ENCODE measurements at places on chromosomes 4 and X. TPM values are rescaled to one million over a fixed set of nuclear protein-coding genes. Genes with fewer than 3 reads are reported as not detected.

DNA sequence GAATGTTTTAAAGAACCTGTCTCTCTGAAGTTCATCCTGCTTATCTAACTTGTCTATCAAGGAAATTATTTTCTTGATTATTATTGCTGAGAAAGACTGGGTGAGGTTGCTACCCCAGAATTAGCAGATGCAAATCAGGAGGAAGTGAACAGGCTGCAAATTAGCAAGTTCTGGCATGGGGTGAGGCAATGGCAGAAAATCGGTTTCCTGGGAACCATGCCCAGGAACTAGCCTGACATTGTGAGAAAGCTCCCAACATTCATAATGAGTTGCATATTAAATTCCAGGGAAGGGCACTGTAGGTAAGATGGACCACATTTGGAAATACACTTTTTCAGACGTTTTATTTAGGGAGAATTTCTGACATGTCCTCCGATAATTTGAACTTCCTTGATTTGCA, 11.6 kb downstream of the ARSF start:
- no peak for DNase-seq

- no peak for DNase-seq
Measured at GRCh38 chr4:62328526-62328925, 1128.4 kb downstream of the ADGRL3 start.

GRCh38 chrX:135411893-135412292, 9.9 kb upstream of the SMIM10L2A start:
- no peak for DNase-seq

The PRR27 gene
- total RNA-seq, result not detected

DNA sequence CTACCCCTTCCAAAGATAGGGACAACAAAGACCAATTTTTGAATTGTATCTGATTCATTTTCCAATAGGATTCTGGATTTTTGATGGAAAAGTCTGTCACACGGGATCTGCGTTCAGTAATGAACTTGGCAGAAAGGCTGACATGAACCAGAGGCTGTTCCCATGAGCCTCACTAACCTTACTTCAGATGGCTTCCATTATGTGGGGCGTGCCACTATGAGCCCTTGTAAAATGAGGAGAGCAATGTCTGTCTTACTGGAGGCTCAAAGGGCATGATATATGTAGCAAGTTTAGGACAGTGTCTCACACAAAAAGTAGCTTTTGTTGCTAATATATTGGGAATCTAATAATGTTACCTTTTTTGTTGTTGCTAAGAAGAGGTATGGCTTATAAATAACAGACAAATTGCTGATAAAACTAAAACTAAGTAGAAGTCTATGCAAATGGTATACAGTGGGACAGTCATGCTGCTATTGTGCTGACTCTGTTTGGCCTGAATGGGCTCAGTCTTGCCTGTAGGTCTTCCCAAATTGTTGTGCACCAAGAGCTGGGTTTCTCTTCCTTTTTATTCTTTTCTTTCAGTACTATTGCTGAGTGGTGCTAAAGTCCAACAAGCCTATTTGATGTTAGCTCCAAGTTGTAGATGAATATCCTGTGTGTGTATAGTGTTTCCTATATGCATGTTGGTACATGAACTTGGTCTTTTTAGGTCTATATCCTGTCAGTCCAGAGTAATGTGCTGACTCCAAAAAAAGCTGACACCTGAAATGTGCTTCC, 132.1 kb downstream of the SPRY1 start:
- DNase-seq, result no peak

The EPHA5 gene
- not detected for total RNA-seq

- no peak for DNase-seq
Measured at GRCh38 chrX:18034945-18035344, 173.8 kb upstream of the RAI2 start.

- DNase-seq, result no peak
Measured at GRCh38 chr4:30103455-30103854, 616.7 kb upstream of the PCDH7 start.

DNA sequence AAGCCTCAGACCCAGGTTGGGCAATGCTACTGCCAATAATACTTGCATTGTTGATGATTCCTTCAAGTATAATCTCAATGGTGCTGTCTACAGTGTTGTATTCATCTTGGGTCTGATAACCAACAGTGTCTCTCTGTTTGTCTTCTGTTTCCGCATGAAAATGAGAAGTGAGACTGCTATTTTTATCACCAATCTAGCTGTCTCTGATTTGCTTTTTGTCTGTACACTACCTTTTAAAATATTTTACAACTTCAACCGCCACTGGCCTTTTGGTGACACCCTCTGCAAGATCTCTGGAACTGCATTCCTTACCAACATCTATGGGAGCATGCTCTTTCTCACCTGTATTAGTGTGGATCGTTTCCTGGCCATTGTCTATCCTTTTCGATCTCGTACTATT, 7.4 kb downstream of the LPAR4 start:
- no peak for DNase-seq

DNA sequence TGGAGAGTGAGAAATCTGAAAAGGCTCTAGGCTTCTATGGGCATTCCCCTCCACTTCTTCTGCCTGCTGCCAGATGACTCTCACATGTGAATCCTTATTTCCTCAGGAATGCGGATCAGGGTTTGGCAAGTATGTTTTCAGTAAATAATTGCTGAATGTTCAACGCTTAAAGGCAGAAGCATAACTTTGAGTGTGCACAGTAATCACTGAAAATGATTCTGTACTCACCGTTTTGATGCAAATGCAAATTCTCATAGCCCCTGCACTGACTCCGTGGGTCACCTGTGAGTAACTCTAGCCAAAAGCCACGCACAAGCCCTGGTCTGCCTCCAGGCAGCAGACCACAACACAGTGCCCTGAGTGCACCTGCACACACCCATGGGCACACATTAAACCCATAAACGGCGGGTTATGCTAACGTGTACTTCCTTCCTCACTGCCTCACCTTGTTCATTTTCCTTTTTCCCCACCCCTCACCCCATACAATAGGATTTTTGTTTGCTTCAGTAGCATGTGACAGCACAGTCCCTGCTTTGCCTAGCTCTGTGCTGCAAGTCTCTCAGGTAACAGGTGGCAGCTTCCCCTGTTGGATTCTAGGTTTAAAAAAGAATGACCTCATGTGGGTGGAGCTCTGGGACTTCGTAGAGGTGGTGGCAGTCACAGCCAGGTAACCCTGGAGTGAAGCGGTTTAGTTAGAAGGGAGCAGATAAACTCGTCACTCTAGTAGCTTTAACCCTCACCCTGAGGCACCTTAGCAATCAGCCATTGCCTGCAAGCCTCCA, at the start of gene ARHGEF38:
ARHGEF38 (plus strand) TSS at position 656 of the 782 bp plus-strand sequence. CDS start 146 bp downstream, outside the sequence.
- no peak for DNase-seq

DNA sequence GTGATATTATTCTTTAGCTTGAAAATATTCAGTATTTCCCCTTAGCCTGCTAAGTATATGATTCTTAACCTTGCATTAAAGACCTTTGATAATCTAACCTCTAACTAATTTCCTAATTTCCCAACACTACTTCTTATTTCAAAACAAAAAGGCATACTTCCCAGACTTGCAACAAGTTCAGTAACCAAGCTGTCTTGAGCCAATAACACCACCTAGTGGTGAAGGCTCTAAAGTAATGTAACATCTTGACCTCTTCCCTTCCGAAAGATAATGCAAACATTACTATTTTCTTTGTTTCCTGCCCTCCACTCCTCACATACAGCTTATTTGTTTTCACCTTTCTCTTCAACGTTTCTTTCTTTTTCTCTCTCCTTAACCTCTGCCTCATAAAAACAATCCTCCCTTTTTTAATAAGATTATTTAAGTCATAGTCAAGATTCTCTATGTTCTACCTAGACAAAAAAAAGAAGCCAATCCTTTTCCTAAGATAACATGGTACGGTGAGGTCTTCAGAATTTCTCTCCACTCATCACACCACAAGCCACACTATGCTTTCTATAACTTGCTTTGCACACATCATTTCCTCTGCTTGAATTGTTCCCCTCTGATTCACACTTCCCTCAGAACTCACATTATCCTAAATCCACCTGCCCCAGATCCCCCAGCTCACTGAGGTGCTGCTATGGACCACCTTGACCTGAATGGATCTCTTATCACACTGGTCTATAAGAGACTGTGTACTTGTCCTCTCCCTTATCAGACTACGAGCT, 3.5 kb downstream of the FAT1 start:
- no peak for DNase-seq

GRCh38 chr4:26021417-26022345, 107.7 kb downstream of the SMIM20 start:
- no peak for DNase-seq

- no peak for DNase-seq
Measured at GRCh38 chrX:30831082-30831481, 58.0 kb downstream of the TAB3 start.

- no peak for DNase-seq
Measured at GRCh38 chr4:3355266-3355748, 62.5 kb downstream of the RGS12 start.

DNA sequence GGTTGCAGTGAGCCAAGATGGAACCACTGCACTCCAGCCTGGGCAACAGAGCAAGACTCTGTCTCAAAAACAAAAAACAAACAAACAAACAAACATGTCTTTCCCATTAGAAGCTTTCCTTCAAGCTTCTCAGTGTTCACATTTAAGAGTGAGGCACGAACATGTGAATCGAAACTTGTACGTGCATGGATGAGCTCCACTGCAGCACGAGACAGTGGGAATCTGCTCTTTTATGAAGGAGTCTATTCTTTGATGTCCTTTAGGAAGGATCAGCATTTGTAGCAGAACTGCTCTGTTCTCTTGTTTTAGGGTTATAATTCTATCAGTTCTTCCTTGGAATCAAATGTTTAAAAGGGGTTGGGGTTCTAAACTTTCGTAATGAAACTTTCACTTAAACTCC, 23.4 kb upstream of the ZNF518B start:
- DNase-seq, result no peak
